PC-3 (cell line): ENCODE measurements at places on chromosomes 2 and 18.

DNA sequence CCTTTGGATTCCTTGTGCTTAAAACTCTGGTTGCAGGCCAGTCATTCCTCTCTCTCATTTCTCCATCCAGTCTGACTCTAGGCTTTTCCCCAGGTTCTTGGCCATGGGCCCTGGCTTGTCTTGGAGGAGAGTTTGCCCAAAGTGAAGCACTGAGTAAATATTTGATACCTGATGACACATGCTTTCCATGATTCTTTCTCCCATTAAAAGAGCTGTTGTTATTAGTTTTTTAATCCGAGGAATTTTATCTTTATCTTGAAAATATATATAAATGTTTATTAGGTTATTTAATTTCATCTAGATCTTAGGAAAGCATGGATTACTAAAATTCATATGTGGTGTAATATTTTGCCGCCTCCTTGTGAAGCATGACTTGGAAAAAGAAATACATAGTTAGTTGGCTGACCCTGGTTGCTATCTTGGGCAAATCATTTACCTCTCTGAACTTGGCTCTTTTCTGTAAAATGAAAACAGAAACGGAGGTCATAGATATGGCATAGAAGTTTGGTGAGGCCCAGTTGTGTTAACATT, 650.1 kb downstream of the SLC4A3 start:
- H3K27me3 ChIP-seq = no peaks in the 10 kb centered on the region
- DNase-seq = peak; percentile 97
- peaks cover 94% of the 10 kb centered on the region for H3K4me1 ChIP-seq
- H3K36me3 ChIP-seq = no peaks in the 10 kb centered on the region

GRCh38 chr2:33488715-33489540, 12.5 kb downstream of the RASGRP3 start:
- no peaks in the 10 kb centered on the region; the same call in 1 of the 2 replicates for H3K36me3 ChIP-seq
- no peak overlapping the region for H3K27ac ChIP-seq
- peaks cover 3% of the 10 kb centered on the region for H3K4me1 ChIP-seq
- no peak for DNase-seq

GRCh38 chr2:204573221-204573620, 27.9 kb downstream of the PARD3B start:
- no peak overlapping the region for H3K27ac ChIP-seq
- no peak for DNase-seq

DNA sequence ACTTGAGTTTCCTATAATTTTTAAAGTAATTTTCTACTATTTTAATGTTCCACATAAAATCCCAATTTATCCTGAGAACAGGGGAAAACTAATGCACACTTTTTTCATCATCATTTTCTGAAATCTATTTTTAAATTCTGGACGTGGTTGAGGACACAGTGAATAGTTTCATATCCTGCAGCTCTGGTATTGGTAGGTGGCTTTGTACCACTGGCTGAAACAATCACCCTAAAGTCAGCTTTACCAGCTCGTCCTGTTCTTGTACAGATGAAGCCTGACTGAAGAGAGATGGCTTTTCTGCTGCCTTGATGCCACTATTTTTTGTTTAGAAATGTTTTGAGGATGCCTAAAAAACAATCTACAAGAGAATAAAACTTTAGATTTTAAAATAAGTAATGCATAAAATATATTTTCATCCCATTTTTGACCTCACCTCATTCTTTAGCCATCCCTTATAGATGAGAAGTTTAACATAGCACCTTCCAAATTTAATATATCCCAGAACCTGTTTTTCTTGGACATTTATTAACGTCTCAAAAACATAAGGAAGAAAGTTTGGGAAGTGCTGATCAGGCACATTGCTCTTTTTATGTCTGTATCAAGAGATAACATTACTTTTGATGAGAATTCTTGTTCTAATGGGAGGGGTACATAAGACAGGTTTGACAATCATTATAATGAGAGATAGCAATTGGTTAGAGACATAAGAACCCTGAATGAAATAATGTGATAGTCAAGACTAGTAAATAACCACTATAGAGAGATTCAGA, 80.9 kb downstream of the GALNT1 start:
- H3K4me1 ChIP-seq = no peaks in the 10 kb centered on the region
- H3K27me3 ChIP-seq = no peaks in the 10 kb centered on the region
